ENCODE measurements at places on chromosomes 7 and 10.

- DNase-seq: peak; percentile 37
Observed at GRCh38 chr10:114953047-114953446, 15.1 kb downstream of the TRUB1 start.

DNA sequence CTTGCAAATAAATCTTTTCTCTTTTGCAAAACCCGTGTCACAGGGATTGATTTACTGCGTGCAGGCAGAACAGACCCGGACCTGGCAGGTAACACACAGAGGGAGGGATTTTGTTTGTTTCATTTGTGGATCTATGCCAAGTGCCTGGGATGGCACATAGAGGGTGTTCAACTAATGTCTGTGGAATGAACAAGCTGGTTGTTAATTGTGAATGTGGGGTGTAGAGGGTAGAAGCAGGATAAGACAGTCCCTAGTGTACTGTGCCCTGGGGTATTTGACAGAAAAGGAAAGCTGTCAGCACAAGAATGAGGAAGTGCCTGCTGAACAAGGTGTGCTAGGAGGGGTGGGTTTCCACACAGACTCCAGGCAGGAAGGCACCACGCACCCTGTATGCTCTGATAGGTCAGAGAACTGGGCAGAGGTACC is 331.8 kb downstream of the CALN1 start:
- DNase-seq: no peak

GRCh38 chr7:27159266-27160144 is 3.0 kb upstream of the HOXA7 start:
- no peak for DNase-seq

DNA sequence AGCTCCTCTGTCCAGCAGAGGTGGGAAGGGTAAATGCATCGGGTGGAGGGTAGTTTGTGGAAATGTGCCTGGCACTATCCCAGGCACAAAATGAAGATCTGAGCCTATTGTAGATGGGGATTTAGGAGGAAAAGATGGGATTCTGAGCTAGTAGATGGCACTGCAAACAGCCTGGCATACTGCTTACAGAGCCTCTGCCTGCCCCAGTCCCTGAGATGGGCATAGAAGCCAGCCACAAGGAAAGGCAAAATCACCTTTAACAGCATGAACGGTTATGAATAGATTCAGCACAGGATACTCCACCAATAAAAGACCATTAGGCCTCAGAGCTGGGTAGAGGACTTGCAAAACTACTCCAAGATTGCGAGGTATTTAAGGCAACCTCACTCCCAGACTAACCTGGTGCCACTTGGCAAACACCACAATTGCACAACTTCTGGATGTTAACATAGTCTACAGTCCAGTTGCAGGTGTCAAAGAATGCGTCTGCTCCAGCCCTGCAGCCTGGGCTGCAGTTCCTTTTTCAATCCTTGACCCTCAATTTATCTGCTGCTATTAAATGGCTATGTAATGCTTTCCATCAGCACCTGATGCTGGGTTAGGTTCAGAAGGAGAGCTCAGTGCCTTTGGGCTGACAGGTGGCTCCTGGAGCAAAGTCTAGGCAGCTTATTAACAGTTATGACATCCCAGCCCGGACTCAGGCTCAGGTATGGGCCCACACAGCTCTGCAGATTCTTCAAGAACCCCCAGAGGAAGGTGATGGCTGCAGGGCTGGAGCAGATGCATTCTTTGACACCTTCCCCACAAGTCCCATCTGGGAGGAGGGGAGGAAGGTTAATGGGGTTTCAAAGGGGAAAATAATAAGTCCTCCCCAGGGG is 34.0 kb downstream of the CDHR3 start:
- peak; percentile 40 for DNase-seq

GRCh38 chr10:88661577-88661976 is 2.7 kb upstream of the LIPF start:
- DNase-seq: no peak

DNA sequence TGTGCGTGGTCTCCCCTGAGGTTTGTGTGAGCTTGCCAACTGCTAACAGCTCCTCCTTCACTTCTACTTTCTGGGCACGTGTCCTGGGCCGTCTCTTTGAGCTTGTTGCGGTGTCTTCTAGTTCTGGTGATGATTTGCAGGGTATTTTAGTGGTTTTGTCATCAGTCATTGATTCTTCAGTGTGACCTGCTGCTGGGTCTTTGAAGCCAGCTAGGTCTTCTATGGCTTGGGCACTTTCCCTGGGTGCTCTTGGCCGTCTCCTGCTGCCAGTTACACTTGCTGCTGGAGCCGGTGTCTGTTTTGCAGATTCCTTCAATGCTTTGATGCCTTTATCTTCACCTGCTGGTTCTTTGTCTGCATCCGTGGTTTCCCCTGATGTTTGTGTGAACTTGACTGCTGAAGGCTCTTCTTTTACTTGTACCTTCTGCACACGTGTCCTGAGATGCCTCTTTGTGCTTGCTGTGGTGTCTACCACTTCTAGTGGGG is 23.0 kb downstream of the MKI67 start:
- no peak for DNase-seq

- DNase-seq: no peak
Observed at GRCh38 chr7:49630513-49630912, 142.9 kb upstream of the VWC2 start.

- no peak for DNase-seq
Observed at GRCh38 chr10:86580521-86580891, 58.9 kb upstream of the WAPL start.

DNA sequence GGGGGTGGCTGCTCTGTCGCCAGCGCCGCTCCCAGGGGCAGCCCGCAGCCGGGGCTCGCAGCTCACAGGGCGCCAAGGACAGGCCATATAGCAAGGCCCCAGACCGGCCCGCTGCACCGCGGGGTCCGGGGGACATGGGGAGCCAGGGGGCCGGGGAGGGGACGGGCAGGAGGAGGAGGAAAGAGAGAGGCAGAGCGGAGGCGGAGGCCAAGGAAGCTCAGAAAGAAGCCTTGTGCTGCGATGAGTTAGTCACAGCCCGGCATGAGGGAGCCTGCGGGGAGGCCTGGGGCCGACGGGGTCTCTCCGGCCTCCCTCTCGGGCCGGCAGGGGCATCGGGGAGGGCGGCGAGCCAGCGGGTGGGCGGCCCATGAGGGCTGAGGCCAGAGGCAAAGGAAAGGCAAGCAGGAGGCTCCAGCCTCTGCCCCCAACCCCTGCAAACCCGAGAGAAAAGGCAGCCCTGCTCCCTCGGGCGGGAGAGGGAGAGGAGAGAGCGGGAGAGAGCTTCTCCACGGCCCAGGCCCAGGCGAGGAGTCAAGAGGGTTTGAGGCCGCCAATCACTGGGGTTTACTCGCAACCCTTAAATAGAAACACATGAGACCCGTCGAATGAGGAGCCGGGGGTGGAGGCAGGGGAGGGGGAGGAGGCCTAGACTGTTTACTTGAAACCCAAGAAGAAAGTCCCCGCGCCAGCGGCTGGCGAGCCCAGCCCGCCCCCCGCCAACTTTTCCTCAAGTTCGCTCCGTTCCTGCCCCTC is 167.9 kb downstream of the NEURL1 start:
- peak; percentile 92 for DNase-seq

- DNase-seq: no peak
Observed at GRCh38 chr7:138607216-138608126, 93.7 kb downstream of the SVOPL start.

DNA sequence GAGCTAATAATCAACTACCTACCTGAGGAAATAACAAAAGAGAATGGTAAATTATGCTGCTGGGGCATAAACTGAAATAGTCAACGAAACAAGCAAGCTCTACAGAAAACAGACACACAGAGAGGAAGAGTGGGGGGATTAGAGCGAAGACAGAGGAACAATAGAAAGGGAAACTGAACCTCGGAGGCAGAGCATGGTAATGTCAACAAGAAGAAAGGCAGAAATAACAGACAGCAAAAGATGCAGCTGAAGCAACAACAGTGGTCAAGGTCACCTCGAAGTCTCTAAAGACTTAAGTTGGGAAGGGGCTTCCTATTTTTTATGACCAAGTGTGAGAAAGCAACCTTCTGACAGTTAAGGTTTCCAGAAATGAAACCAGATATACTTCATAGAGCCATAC is 177.0 kb downstream of the ZNF438 start:
- no peak for DNase-seq

- DNase-seq: no peak
Observed at GRCh38 chr10:114279901-114280644, 41.0 kb downstream of the VWA2 start.

DNA sequence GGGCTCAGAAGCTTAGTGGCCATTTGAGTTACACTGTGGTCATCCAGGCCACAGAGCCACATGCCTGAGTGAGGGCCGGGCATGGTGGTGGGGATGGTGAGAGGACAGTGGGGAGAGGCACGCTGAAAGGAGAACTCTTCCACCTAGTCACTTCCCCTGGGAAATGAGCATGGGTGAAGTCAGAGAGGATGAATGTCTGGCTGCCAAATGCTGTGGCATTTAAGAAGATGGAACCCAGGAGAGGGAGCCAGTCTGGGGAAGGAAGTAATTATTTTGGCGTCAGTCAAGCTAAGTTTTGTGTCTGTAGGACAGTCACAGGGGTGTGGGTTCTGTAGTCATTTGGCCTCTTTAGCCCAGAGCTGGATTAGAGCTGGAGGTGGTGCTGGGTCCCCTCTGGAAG is 86.0 kb upstream of the PODXL start:
- no peak for DNase-seq

- no peak for DNase-seq
Observed at GRCh38 chr10:23055424-23056185, 39.8 kb upstream of the MSRB2 start.

DNA sequence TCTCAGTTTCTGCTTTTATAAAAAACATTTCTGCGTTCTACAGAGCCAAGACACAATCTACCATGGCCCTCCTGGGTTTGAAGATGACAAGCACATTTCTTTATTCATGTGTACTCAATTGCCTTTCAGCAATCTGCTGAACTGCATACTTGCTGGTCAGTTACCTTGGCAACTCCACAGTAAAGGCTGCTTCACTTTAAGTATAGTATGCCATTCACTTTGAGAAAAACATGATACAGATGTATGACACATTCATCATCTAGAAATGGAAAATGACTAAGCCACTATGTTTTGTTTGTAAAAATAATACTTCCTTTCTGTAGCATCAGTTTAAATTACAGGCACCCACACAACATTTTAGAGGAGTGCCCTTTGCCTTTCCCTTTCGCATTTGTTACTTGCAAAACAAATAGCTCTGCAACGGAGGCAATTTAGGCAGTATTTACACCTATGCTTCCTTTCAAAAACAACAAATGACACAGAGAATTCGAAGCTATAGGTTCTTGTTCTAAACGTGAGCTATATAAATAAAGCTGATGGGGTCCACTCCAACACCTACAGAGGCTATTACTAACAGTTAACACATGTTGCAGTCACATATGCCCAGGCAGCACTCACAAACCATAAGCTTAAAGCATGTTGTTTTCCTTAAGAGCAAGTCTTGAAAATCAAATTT is 23.5 kb downstream of the SGCE start:
- DNase-seq: peak; percentile 81

DNA sequence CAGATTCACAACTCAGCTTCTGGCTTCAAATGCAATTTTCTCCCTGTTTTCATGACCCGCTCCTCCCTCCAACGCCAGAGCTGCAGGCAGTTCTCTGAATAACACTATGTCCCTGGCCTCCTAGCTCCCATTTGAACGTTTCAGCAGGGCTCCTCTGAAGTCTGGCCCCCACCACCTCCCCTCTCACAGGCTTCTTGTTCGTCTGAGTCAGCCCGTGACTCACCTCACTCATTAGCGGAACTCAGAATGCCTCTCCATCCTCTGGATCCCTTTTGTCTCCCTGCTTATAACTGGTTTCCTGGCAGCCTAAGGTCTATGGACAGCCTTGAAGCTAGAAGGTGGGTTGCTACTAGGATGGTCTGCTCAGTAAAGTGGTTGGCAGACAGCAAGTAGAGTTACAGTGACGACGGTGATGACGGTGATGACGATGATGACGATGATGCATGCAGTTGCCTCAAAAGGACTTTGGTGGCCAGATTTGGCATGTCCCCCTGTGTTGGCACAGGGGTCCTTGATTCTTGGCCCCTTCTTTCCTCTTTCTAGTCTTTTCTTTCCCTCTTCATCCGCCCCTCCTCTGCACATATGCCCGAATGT is 83.3 kb upstream of the MKLN1 start:
- DNase-seq: peak; percentile 89

DNA sequence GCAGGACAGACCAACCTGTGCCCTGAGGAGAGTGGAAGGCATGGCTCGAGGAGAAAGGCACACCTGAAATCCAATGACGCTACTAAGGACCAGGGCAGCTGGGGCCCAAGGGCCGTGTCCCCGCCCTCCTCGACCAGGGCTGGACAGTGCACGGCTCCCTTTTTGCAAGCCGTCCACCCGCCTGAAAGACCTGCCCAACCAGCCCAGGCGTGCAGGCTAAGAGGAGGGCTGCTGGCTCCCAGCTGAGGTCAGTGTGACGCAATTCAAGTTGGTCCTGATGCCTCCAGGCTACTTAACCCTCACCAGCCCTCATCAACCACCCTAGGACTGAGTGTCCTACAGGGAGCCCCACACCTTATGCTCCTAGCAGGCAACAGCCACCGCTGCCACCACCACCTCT is 69.3 kb downstream of the DLG5 start:
- DNase-seq: peak; percentile 41

Data from amniotic epithelial cell (primary cell).